Aorta (tissue), 5 donors: ENCODE measurements at places on chromosomes 2 and 18. TPM values are rescaled to one million over a fixed set of nuclear protein-coding genes. Genes with fewer than 3 reads are reported as not detected.

SRD5A2 gene
- total RNA-seq: not detected

ANKRD29 gene
- total RNA-seq: 28.6 TPM

EMILIN1 gene
- 180 TPM for total RNA-seq

FZD7 gene
- total RNA-seq: 24.3 TPM

PXDN gene
- total RNA-seq: 100 TPM

DOCK10 gene
- 81.8 TPM for total RNA-seq

ASAP2 gene
- total RNA-seq: 55.2 TPM

UGP2 gene
- 188 TPM for total RNA-seq

FTCDNL1 gene
- 1.4 TPM for total RNA-seq

OSBPL6 gene
- total RNA-seq: 2.1 TPM

NGEF gene
- 3.1 TPM for total RNA-seq

STRADB gene
- total RNA-seq: 15.7 TPM

FANCL gene
- total RNA-seq: 20.4 TPM

MYO3B gene
- not detected for total RNA-seq

PPP1R1C gene
- total RNA-seq: 1.6 TPM

RFTN2 gene
- total RNA-seq: 22.2 TPM

FN1 gene
- total RNA-seq: 4,393 TPM

RGPD3 gene
- not detected for total RNA-seq

MARCHF4 gene
- total RNA-seq: 0.13 TPM

POU3F3 gene
- total RNA-seq: not detected
